ENCODE measurements at places on chromosomes 1 and 21. TPM values are rescaled to one million over a fixed set of nuclear protein-coding genes. Genes with fewer than 3 reads are reported as not detected.

DNA sequence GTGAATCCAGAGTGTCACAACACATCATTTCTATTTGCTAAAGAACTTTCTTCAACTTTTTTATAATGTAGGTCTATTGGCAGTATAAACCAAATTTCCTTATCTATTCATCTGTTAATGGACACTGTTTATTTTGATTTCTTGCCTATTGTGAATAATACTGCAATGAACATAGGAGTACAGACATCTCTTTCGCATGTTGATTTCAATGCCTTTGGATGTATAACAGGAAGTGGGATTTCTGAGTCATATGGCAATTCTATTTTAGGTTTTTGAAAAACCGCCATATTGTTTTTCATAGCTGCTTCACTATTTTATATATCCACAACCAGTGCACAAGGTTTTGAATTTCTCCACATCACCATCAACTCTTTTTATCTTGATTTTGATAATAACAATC lies 198.7 kb downstream of the KCNT2 start:
- no peak overlapping the region for H3K4me3 ChIP-seq
- no peaks in the 10 kb centered on the region for H3K36me3 ChIP-seq
- H3K4me1 ChIP-seq: no peaks in the 10 kb centered on the region

Gene MAGOH
- total RNA-seq: 110 TPM

- no peaks in the 10 kb centered on the region for H3K4me1 ChIP-seq
- H3K27ac ChIP-seq: no peak overlapping the region
- DNase-seq: no peak
- no peak overlapping the region for H3K4me3 ChIP-seq
These were observed 131.1 kb downstream of the HLCS start for GRCh38 chr21:36835383-36835795.

Gene CLEC20A
- not detected for total RNA-seq

Gene MYOCOS
- total RNA-seq: not detected

- no peaks in the 10 kb centered on the region for H3K36me3 ChIP-seq
- H3K27me3 ChIP-seq: no peaks in the 10 kb centered on the region
- peaks cover 4% of the 10 kb centered on the region for H3K4me1 ChIP-seq
- DNase-seq: no peak
These were observed 65.6 kb upstream of the ARHGAP29 start for GRCh38 chr1:94303005-94303404.

GRCh38 chr1:240109130-240109529 lies 17.4 kb downstream of the FMN2 start:
- no peak overlapping the region for H3K4me3 ChIP-seq
- H3K4me1 ChIP-seq: no peaks in the 10 kb centered on the region
- no peak overlapping the region for H3K27ac ChIP-seq
